ENCODE measurements at places on chromosomes 5 and 9.

DNA sequence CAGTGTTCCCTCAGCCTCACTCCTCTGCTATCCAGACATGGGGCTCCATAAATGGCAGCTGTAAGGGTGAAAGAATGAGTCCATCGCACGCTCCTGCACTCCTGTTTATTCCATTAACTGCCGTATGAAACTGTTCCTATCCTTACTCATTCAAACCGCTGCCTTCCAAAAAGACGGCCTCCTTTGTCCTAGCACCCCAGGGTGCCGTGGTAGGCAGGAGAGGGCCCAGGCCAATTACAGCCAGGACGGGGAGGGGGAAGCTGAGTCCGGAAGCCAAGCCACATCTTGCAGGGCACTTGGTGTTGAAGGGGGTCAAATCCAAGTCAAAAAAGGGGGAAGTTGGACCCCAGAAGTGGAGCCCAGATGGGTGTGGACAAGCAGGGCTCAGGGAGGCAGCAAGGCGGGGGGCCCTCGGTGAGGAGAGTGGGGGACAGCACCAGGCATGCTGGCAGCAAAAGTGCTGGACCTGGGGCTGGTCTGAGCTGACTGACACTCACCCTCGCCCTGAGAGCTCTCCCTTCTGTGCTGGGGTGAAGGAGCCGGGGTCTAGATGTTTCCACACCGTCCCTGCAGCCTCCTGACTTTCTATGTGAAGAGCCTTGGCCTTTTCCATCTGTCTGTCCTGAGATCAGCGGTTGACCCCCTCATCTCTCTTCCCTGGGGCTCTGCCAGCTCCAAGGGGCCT is 63.3 kb downstream of the COL23A1 start:
- DNase-seq, result no peak

GRCh38 chr9:119086590-119086989 is 282.6 kb downstream of the BRINP1 start:
- no peak for DNase-seq

DNA sequence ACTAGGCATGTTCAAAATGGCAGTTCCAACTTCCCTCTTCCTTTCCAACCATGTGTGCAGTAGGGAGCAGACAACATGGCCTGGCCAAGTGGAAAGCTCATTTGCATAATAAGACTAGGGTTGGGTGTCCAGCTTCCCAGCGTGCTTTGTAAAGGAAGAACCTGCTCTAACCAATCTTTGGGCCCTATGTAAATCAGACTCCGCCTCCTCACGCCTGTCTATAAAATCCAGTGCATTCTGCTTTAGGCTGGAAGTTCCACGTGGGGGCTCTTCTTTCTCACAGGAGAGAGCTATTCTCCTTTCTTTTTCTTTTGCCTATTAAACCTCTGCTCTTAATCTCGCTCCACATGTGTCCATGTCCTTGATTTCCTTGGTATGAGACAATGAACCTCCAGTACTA is 83.4 kb downstream of the GCNT1 start:
- DNase-seq, result no peak

GRCh38 chr5:155082401-155082800 is 68.8 kb downstream of the KIF4B start:
- DNase-seq, result no peak

DNA sequence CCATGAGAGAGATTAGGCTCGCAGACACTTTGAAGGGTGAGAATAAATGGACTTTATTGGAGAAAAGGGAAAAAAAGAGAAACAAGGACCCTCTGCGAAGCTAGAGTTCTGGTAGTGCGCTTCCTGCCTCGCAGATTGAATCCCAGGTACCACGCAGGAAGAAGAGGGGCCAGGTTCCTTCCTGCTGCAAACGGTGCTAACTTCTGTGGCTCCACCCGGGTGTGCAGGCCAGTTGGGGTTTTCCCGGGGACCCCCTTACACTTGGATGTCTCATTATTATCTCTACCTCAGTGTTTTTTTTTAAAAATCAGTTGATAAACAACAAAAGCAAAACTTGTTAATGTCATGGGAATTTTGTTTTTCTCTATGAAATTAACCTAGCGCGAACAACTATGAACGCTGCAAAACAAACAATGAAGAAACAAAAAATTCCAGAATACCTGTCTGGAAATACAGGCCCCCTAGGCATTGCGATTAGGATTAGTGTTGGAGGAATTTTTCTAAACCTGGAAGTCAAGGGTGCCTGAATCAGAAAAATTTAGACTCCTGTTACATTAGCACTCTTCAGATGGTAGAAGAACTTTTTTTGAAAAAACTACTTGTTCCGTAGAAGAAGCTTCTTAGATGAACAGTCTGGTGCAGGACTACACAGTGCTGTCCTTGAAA is 414.5 kb downstream of the MAN2A1 start:
- DNase-seq, result no peak

DNA sequence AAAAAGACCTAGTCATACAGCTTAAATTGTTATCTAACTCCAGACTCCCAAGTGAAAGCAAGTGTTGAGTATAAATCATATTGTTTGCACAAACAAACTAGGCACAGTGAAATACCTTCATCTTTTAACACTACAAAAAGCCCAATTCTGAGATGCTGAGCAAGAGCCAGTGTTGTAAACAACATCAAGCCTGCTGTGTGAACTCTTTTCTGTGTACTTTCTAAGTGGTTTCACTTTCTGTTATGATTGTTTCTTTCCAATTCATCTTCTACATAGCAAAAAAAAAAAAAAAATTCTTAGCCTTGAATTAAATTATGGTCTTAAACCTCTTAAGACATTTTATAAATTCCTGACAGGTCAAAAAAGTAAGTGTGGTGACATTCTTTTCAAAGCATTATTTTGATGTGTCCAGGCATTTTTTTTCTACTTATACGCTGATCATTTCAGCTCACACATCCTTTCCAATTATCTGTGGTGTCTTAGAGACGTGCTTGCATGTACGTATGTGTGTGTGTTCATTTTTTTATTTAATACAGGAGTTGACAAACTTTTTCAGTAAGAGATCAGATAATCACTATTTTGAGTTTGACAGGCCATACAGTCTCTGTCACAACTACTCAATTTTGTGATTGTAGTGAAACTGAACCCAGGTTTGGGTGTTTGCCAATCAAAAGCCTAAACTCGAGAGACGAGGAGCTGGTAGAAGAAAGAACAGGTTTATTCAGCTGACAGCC is 556.1 kb downstream of the CDH9 start:
- no peak for DNase-seq

GRCh38 chr5:172173564-172174153 is 14.4 kb downstream of the STK10 start:
- DNase-seq, result peak; percentile 76

DNA sequence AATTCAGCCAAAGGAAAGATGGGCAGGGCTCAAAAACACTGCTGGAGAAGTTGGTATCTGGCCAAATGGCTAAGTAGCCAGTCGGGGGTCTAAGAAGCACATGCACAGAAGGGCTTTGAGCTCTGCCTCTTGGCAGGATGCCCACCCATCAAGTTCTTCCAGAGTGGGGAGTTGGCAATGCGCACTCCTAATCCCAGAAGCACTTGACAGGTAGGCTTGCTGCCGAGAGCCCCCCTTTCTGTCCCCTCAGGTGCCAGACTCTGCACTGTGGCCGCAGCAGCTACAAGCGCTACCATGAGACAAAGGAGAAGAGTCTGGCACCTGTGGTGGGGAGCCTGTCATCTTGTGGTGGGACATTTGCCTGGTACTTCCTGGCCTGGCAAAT is 252.9 kb upstream of the SLC24A2 start:
- DNase-seq, result no peak

DNA sequence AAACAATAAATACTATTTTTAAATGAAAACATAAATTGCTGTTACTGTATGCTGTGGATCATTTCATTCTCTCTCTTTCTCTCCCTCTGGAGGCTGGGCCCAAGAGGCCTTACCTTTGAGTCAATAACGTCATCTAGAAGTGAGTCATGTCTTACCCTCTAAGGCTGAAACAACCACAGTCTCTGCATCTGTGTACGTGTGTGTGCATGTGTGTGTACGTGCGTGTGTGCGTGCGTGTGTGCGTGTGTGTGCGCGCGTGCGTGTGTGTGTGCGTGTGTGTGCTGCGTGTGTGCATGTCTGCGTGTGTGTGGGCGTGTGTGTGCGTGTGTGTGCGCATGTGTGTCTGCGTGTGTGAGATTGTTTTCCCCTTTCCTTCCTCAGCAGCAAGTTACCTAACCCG is 13.6 kb upstream of the IL17B start:
- no peak for DNase-seq

DNA sequence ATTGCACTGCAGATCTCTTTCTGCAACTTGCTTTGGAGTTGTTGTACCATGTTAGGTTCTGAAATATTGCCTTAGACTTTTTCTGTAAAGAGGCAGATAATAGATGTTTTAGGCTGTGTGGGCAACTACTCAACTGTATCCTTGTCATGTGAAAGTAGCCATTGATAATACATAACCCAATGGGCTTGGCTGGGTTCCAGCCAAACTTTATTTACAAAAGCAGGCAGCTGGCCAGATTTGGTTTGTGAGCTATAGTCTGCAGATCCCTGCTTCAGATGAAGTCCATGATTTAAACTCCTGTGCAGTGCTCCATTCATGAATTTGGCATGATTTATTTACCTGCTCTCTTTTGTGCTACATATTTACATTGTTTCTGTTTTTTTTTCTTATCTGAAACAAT is 300.4 kb downstream of the IRX2 start:
- no peak for DNase-seq

DNA sequence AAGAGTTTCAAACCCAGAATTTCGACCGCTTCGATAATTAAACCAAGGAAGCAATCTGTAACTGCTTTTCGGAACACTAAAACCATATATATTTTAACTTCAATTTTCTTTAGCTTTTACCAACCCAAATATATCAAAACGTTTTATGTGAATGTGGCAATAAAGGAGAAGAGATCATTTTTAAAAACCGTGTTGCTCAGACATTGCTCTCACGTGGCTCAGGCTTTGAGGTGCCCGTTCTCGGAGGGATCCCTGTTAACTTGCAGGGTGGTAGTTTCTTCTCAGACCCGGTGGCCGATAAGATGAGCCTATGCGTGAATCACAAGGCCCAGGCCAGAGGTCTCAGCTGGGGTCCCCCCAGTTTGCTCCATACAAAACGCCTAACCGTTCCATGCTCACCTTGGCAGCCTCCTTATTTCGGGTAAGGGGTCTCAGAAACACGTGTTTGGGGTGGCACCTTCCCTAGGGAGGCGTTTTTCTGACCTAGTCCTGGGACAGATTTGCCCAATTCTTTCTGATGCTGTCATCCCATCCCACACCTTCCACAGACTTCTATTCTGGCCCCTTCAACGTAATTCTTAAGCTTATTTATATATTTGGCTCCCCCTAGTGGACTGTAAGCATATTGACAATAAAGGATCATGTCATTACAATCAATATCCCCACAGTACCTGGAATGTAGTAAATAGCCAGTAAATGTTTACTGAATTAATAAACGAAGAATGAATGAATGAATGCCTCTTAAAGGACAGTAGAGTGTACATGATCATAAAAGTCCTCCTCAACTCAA is 48.1 kb downstream of the THBS4 start:
- peak; percentile 71 for DNase-seq

DNA sequence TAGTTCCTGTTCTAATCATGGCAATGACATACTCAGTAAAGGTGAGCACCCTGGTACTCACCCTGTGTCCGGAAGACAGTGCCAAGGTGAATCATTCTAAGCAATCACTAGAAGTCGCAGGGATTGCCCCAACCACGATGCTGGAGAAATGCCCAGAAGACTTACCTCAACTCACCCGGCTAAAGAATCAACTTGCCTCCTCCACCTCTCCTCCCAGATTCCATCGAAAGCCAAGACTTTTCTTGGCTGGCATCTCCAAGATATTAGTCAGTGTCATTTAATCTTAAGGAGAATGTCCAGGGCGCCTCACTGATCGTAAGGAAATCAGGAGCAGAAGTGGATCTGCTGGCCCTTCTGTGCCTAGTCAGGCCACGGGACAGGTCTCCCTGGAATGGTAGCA is 204.9 kb downstream of the ERCC6L2 start:
- DNase-seq, result no peak

DNA sequence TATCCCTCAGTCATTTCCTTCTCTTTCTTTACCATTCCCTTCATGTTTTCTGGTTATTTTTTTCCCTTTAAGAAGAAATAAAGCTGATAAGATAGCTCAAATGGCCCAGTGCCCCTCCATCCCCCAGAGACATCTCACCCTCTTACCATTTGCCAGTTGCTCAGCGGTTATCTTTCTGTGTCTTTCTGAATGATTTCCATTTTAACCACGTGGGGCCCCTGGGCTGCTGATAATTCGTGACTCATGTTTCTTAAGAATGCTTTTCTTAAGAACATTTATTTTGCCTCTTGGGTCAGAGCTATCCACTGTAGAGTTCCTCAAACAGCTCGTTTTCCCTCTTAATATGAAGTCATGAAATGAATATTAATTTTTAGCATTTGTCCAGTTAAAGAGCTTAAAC is 147.8 kb downstream of the MAST4 start:
- peak; percentile 49 for DNase-seq

DNA sequence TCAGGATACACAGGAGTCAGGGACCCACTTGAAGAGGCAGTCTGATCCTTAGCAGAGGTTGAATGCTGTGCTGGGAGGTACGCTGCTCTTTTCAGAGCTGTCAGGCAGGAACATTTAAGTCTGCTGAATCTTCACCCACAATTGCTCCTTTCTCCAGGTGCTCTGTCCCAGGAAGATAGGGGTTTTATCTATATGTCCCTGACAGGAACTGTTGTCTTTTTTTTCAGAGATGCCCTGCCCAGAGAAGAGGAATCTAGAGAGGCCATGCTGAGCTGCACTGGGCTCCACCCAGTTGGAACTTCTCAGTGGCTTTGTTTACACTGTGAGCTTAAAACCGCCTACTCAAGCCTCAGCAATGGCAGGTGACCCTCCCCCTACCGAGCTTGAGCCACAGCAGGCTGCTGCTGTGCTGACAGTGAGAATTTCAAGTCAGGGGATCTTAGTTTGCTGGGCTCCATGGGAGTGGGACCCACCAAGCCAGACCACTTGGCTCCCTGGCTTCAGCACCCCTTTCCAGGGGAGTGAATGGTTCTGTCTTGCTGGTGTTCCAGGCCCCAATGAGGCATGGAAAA is 169.0 kb downstream of the FBXL17 start:
- no peak for DNase-seq

- no peak for DNase-seq
Observed at GRCh38 chr5:18433336-18433735, 799.1 kb downstream of the TAF11L14 start.

- no peak for DNase-seq
Observed at GRCh38 chr5:73709536-73710129, 83.6 kb downstream of the ARHGEF28 start.

DNA sequence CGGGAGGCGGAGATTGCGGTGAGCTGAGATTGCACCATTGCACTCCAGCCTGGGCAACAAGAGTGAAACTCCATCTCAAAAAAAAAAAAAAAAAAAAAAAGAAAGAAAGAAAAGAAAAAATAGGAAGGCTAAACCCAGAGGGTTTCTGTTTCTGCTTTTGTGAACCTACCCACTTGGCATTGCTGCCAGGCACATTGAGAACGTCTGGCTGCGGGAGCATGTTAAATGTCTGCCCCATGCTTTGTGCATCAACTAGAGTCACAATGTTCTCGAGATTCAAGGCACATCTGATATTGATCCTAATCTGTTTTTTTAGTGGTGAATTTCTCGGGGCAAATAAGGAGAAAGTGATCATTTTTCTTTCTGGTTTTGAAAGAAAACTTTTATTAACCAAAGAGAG is 2.8 kb downstream of the SLC25A25 start:
- no peak for DNase-seq
